A549 treated with Mapracorat at 1 μM for 4 hours (cell line): ENCODE measurements at places on chromosomes 5 and 9. TPM values are rescaled to one million over a fixed set of nuclear protein-coding genes. Genes with fewer than 3 reads are reported as not detected.

The PCDH1 gene
- 2.2 to 3.8 TPM (median 3.0 TPM) in 5 replicates for total RNA-seq

The SMU1 gene
- 17.3 to 22.6 TPM (median 17.6 TPM) in 5 replicates for total RNA-seq

The ADRA1B gene
- total RNA-seq = 20.0 to 28.1 TPM (median 24.3 TPM) in 5 replicates

The ACSL6 gene
- total RNA-seq = 0.06 to 0.07 TPM in 2 of 5 replicates, not detected in the others

The OTP gene
- total RNA-seq = 0.05 to 0.13 TPM (median 0.08 TPM) in 5 replicates

The STC2 gene
- total RNA-seq = 35.0 to 46.9 TPM (median 41.3 TPM) in 5 replicates

The C9orf50 gene
- total RNA-seq = 0.36 TPM in 1 of 5 replicates, not detected in the others

The TNC gene
- 0.43 to 1.2 TPM (median 0.69 TPM) in 5 replicates for total RNA-seq

The LCN9 gene
- not detected in 5 replicates for total RNA-seq

The COL5A1 gene
- total RNA-seq = 30.8 to 53.3 TPM (median 44.4 TPM) in 5 replicates

The FCN1 gene
- total RNA-seq = not detected in 5 replicates

The C6 gene
- not detected in 5 replicates for total RNA-seq

The ZBTB34 gene
- 3.3 to 4.0 TPM (median 3.6 TPM) in 5 replicates for total RNA-seq

The KIAA0825 gene
- 0.29 to 0.66 TPM (median 0.62 TPM) in 5 replicates for total RNA-seq

The TMEM174 gene
- total RNA-seq = not detected in 5 replicates

The MEIKIN gene
- not detected in 5 replicates for total RNA-seq

The CTSV gene
- 12.1 to 14.5 TPM (median 13.2 TPM) in 5 replicates for total RNA-seq

The SPATA31D4 gene
- not detected in 5 replicates for total RNA-seq

The FOXE1 gene
- 2.5 to 4.0 TPM (median 3.3 TPM) in 5 replicates for total RNA-seq

The LECT2 gene
- total RNA-seq = not detected in 5 replicates

The NTNG2 gene
- total RNA-seq = 0.98 to 3.1 TPM (median 2.1 TPM) in 5 replicates

The OGN gene
- not detected in 5 replicates for total RNA-seq

The GMCL2 gene
- not detected in 5 replicates for total RNA-seq

The TRPM3 gene
- not detected in 5 replicates for total RNA-seq

The FBN2 gene
- total RNA-seq = 13.0 to 20.4 TPM (median 17.9 TPM) in 5 replicates

The ENTREP1 gene
- 0.50 to 0.88 TPM (median 0.60 TPM) in 5 replicates for total RNA-seq

The PDZD2 gene
- total RNA-seq = 0.10 to 0.76 TPM (median 0.29 TPM) in 5 replicates

The HTR1A gene
- total RNA-seq = not detected in 5 replicates

The ZFP62 gene
- total RNA-seq = 7.8 to 9.5 TPM (median 8.4 TPM) in 5 replicates

The PCDH12 gene
- total RNA-seq = 0.01 to 0.11 TPM (median 0.02 TPM) in 3 of 5 replicates, not detected in the others

The OR1Q1 gene
- not detected in 5 replicates for total RNA-seq

The WDR38 gene
- total RNA-seq = 0.11 to 0.15 TPM (median 0.13 TPM) in 4 of 5 replicates, not detected in the other

The MYMK gene
- total RNA-seq = not detected in 5 replicates

The OBP2B gene
- not detected in 5 replicates for total RNA-seq

The ABCA1 gene
- total RNA-seq = 3.3 to 4.8 TPM (median 3.4 TPM) in 5 replicates

The UGT3A2 gene
- total RNA-seq = not detected in 5 replicates

The NME5 gene
- total RNA-seq = not detected in 5 replicates

The ADGRD2 gene
- not detected in 5 replicates for total RNA-seq

The SLCO6A1 gene
- total RNA-seq = not detected in 5 replicates

The SHOC1 gene
- total RNA-seq = 0.02 TPM in 1 of 5 replicates, not detected in the others

The HTR4 gene
- total RNA-seq = not detected in 5 replicates

The PRRX2 gene
- 5.4 to 9.8 TPM (median 9.4 TPM) in 5 replicates for total RNA-seq

The ZNF366 gene
- not detected in 5 replicates for total RNA-seq

The SCGB3A2 gene
- not detected in 5 replicates for total RNA-seq

The ST8SIA4 gene
- total RNA-seq = 0.20 to 0.38 TPM (median 0.29 TPM) in 5 replicates

The GAPT gene
- total RNA-seq = not detected in 5 replicates

The NTRK2 gene
- total RNA-seq = 0.02 to 0.04 TPM in 2 of 5 replicates, not detected in the others

The SH3TC2 gene
- total RNA-seq = 0.33 to 0.76 TPM (median 0.44 TPM) in 5 replicates
